Stimulated activated CD8-positive, alpha-beta memory T cell treated with anti-CD3 and anti-CD28 coated beads, Interleukin-15, amount 100 ng/mL, for 4 hours (primary cell): ENCODE measurements at places on chromosomes 7 and 10.

DNA sequence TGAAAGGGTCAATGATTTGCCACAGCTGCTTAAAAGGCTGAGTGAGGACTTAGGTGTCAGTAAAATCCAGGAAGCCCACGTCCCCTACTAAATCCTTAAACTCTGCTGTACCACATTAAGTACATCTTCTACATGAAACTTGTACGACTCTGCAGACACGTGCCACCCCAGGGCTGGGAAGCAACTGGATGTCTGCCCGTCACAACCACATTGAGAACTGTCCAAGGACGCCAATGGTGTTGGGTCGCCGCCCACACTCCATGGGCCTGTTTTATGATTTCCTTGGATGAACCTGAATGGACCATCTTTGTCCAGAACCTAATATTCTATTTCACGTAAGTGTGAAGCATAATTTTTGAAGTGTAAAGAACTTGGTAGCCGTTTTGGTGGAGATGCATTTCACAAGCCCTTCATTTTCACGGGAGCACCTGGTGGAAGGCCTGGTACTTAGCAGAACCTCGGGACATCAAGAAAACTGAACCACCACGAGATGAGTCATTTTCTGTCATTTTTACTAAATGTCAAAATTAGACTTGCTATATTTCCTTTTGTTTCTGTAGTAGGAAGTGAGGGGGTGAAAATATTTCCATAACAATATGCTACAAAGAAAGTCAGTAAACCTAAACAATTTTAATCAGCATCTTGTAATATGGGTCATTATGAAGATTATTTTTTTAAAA lies 134.9 kb downstream of the SFMBT2 start:
- DNase-seq: no peak

DNA sequence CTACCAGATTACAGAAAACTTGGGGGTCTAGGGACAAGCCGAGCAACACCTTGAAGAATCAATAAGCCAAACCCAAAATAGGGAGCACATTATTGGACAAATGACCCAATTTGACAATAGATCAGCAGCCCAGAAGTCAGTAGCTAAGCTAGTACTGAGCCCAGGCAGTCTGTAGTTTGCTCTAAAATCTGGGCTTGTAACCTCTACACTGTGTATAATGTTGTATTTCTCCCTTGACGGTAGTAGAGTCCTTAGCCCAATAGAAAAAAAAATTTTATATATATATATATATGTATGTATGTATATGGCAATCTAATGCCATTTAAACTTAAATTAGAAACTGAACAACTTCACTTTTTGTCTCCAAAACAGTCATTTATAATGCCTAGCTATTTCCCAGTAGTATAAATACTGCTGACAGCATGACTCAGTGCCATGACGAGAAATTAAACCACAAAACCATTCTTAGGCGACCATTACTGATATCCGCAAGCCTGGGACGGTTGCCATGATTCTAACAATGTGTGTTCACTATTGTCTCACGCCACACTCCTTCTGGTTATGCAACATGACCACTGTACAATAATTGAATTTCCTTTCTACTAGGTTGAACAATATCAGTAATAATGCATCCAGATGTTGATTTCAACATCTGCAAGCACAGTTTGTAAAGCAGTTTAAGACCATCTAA lies 110.5 kb downstream of the IPMK start:
- DNase-seq: no peak

DNA sequence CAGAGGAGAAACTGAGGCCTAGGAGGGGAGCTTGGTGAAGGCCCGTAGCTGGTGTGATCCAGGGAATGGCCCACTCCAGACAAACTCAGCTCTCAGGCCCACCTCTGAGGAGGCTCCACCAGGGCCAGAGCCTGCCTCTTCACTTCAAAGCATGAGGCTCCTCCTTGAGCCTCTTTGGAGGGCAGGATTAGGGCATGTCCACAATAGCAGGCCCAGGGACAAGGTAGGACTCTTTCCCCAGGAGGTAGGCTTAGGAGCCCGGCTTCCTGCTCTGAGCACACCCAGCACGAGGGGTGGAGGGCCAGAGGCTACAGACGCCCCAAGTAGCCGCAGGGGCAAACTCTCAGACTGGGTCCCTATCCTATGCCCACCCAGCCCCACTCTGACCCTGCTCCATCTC lies 164.6 kb upstream of the ZMIZ1 start:
- DNase-seq: no peak

- DNase-seq: peak; percentile 10
These were observed 97.2 kb upstream of the INSYN2A start for GRCh38 chr10:127293640-127294039.

- no peak for DNase-seq
These were observed 171.2 kb upstream of the COL1A2 start for GRCh38 chr7:94223375-94224084.

GRCh38 chr10:7130191-7130911 lies 280.5 kb downstream of the SFMBT2 start:
- no peak for DNase-seq

DNA sequence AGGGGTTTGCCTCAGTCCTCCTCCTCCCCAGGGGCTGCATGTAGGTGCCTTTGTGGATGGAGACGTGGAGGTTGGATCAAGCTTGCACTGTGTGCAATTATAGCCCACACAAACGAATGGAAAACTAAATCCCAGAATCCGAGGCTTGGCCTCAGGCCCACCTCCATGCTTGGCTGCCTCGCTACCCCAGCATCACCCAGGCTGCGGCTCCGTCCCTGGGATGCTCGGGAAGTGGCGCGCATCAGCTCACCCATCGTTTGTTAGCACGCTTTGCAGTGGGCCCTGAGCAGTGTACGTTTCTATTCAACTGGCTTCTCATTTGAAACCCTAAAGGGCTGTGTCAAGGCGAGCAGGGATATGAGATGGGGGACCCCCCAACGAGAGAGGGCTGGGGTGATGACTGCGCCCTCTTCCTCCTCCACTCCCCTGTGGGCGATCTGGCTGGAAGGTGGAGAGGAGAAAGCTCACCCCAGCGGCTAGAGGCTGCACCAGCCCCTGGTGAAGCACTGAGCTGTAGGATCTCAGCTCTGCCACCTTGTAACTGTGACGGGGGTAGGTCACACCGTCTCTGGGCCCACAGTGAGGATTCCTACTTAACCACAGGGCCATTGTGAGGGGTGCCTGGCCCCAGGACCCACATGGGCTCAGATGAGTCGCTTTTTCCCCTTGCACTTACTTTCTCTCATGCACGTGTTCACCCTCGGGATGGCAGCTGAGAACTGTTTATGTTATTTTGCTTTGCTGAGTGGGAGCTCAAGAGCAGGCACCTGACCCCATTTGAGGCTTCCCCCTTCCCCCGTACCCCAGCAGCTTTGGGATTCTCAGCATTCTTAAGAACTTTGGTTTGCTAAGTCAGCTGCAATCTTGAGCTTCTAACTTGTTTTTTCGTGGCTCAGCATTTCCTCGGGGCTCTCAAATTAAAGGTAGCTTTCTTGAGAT lies 12.7 kb upstream of the BTBD16 start:
- DNase-seq: no peak

DNA sequence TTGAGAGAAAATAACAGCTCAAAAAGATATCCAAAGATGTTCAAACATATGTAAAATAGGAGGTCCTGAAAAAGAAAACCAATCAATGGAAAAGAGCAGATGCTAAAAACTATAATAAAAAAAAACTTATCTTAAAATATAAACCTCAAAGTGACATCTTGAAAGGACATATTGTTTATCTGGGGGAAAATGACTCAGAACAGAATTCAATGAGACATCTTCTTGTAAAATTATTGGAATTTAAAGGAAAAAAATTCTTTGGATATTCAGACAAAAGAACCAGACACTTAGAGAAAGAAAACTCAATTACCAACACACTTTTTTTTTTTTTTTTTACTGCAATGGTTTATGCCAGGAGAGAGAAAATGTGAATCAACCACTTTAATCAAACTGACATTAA lies 58.9 kb downstream of the NAMPT start:
- no peak for DNase-seq

DNA sequence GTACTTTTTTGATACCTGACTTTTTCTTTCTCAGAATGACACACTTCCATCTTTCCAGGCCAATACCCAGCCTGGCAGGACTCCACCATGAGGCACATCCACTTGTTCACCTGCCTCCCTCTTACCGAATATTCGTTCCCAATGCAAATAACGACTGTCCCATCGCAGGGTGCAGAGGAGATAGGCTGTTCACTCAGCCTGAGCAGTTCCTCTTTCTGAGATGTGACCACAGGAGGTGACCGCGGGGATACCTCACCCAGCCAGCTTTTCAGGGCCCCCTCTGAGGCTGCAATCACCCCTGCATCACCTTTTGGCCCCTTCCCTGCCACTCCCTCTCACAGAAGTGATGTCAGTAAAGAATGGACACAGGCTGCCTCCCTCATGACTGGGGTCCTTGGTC lies 28.3 kb downstream of the PTPRN2 start:
- no peak for DNase-seq
